ENCODE measurements at places on chromosomes 5 and 9. TPM values are rescaled to one million over a fixed set of nuclear protein-coding genes. Genes with fewer than 3 reads are reported as not detected.

GRCh38 chr5:157924931-157925729 lies 66.2 kb upstream of the CLINT1 start:
- DNase-seq = no peak

- peak; percentile 32 for DNase-seq
Observed at GRCh38 chr9:121483049-121483448, 16.6 kb downstream of the GGTA1 start.

DNA sequence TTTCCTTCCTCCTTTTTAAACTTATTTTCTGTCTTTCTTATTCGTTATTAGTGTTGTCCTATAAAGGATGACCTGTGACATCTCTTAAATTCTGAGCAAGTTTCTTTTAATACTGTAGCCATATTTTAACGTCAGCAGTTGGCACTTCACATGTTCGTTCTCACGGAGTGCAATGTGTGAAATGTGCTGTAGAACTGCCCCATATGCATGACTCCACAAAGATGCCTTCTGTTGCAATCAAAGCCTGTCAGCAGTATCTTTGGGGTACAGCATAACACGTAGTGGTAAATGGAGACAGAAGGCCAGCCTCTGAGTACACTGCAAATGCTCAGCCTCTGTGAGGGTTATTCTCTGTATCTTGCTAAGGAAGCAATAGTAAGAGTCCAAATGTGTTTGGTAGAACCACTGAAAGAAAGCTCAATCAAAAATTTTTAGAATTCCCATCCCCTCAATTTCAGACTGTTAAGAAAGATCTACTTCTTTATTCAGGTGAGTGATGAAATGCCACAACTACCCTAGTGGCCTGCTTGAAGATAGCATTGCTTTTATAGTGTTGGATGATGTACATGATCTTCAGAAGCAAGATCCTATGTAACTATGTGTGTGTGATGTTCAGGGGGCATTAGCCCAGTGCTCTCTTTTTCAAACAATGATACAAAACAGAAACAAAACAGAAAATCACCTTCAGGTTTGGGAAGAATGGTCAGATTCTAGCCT lies 277.7 kb downstream of the TMEM167A start:
- no peak for DNase-seq

GRCh38 chr9:114511978-114512874 lies 7.0 kb upstream of the WHRN start:
- DNase-seq = no peak

CDC20B gene
- not detected for total RNA-seq

F2RL2 gene
- total RNA-seq = 0.28 TPM

LCN9 gene
- total RNA-seq = not detected

ZNF879 gene
- 1.3 TPM for total RNA-seq

All from MCF 10A (cell line).